ENCODE measurements at places on chromosomes 1 and 21. TPM values are rescaled to one million over a fixed set of nuclear protein-coding genes. Genes with fewer than 3 reads are reported as not detected.

DNA sequence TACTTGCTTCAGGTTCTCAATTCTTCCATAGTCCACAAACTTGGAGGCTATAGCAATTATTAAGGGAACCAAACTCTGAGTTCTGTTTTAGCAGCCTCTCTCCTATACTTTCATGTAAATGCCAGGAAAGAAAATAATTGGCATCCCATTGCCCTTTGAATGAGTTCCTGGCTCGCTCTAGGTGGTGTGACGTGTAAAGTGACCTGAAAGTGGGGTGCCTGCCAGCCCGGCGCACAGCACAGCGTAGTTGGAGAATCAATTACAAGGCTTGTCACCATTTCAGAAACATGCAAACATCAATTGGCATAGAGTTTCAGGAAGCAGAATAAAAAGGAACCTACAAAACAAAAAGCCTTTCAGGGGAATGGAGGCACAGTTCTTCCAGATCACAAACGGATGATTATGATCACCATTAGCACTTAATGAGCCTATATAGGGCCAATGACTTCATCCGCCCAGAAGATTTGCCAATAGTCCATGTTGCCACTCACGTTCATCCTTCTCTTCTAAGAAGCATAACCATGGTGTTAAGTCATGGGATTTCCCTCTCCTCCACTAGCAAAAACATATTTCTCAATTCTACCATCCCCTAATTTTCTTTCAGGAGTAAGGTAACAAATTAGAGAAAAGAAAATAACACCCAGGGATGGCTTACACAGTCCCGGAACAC is 354.6 kb upstream of the ADGRL2 start:
- DNase-seq: no peak

DNA sequence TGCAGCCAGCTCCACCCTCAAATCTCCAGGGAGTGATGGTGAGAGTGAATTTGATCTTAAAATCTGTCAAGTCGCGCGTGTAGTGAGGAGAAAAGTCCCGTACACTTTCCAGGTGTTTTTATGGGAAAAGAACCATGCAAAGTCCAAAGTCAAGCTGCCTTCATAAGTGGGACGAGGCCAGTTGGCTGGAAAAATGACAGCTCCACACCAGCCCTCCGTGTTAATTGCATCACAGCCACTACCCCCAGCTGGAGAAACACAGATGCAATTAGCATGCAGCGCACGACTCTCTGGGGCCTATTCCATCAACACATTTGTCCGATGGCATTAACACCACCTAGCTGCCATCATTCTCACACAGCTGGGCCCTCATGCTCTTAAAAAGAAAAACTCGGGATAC is 68.4 kb downstream of the KLHDC7A start:
- DNase-seq: no peak

GRCh38 chr1:184986250-184986649 is 11.9 kb upstream of the NIBAN1 start:
- no peak for DNase-seq

DNA sequence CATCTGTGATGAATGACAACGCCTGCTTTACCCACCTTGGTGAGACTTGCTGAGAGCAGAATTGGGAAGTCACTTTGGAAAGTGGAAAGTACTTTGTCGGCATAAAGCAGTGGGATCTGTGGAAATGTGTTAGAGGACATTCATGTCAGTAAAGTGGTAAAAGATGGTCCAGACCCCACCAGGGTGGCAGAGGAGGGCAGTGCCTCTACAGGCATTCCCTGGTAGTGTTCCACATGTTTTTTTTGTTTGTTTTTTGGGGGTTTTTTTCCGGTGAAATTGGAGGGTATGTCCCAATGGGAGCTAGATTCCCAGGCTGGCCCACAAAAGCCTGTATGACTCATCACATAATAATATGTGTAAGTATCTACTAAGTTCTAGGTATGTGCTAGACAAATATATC is 80.6 kb downstream of the ELAVL4 start:
- DNase-seq: no peak

- no peak for DNase-seq
Measured at GRCh38 chr1:213374369-213374768, 323.3 kb downstream of the RPS6KC1 start.

DNA sequence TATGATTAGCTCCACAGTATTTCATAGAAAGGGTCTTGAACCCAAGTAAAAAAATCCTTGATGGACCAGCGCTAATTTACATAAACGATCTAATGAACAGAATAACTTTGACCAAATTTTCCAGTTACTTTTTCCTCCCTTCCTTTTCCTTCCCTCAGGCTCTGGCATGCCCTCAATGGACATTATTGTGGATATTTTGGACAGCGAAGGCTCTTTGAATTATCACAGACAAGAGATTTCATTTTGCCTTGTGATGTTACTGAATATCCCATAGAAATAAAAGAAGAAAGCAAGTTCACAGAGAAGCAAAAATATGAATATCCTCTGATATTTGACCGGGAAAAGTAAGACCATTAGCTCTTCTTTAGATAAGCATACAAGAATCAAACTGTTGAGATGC is 60.3 kb upstream of the EXO1 start:
- DNase-seq: no peak

- no peak for DNase-seq
Measured at GRCh38 chr1:99527078-99527477, 118.8 kb upstream of the PALMD start.

- no peak for DNase-seq
Measured at GRCh38 chr1:115640384-115640783, 1.4 kb upstream of the VANGL1 start.

DNA sequence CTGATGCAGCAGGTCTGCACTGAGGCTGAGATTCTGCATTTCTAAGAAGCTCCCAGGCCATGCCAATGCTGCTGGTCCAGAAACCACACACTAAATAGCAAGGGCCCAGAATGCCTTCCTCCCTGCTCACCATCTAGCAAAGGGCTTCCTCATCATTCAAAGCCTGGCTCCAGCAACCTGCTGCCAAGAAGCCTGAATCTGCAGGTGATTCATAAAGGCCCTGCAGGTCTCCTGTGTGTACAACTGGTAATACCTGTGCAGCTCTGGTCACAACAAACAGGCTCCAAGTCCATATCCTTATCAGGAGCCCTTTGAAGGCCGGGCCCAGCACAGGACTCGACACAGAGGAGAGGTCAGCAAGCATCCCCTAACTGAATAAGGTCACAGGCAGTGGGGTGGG is 26.7 kb downstream of the GLIS1 start:
- DNase-seq: no peak

DNA sequence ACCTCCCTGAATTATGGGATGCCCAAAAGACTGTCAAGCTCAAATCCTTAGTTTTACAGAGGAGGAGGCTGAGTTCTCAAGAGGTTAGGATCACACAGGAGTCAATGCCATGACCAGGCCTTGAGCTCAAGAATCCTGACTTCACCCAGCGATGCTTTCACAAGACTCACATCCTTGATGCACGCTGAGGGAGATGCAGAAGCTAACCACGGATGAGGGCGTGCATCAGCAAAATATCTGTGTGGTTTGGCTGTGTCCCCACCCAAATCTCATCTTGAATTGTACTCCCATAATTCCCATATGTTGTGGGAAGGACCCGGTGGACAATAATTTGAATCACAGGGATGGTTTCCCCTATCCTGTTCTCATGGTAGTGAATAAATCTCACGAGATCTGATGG is 133.2 kb downstream of the KCNJ6 start:
- DNase-seq: no peak

GRCh38 chr1:206967096-206967849 is 3.0 kb downstream of the FCAMR start:
- DNase-seq: no peak

- no peak for DNase-seq
Measured at GRCh38 chr1:110258734-110259133, 48.6 kb downstream of the KCNC4 start.

GRCh38 chr1:229897501-229897900 is 169.5 kb upstream of the GALNT2 start:
- DNase-seq: no peak

GRCh38 chr1:67679691-67680090 is 5.3 kb upstream of the GADD45A start:
- no peak for DNase-seq

DNA sequence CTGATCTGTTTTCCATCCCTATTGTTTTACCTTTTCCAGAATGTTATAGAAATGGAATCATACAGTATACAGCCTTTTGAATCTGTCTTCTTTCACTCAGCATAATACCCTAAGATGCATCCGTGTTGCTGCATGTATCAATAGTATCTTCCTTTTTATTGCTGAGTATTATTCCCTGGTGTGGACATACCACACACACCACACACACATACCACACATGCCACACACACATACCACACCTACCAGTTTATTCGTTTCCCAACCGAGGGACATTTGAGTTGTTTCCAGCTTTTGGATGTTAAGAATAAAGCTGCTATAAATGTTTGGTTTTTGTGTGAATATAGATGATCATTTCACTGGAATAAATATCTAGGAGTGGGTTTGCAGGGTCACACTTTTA is 22.2 kb upstream of the SLC30A1 start:
- DNase-seq: no peak

GRCh38 chr1:161910604-161911003 is 113.1 kb downstream of the OLFML2B start:
- DNase-seq: no peak

GRCh38 chr1:205248793-205249601 is 21.3 kb downstream of the TMCC2 start:
- DNase-seq: peak; percentile 51

DNA sequence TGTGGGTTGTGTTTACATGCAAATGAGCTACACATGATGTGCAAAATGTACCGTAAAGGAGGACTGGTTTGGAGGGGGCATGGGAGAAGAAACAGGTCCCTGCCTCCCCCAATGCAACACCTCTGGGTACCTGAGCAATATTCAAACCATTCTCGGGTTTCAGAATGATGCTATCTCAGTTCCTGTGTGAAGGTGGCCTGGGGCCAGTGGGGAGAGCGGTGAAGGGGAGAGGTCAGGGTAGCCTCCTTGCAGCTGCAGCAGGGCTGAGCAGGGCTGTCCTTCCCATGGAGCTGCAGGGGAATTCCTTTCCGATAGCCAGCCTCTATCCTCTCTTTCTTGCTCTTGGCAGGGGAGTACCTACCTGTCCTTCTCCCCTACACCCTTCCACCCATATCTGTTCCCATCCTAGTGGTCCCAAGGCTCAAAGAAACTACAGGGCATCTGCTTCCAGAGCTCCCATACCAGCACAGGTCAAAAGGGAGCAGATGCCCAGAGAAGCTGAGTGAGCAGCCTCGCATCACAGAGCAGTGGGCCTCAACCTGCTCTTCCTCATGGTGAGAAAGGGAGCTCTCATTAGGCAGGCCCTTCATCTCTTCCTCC is 11.9 kb downstream of the MEF2D start:
- no peak for DNase-seq

- peak; percentile 30 for DNase-seq
Measured at GRCh38 chr1:229514578-229515275, 6.6 kb upstream of the NUP133 start.

- DNase-seq: no peak
Measured at GRCh38 chr1:229101011-229101871, 169.7 kb upstream of the RAB4A start.

GRCh38 chr1:110928191-110928590 is 35.5 kb downstream of the LRIF1 start:
- DNase-seq: no peak

- no peak for DNase-seq
Measured at GRCh38 chr1:221983444-221983843, 241.6 kb upstream of the DUSP10 start.

- DNase-seq: no peak
Measured at GRCh38 chr21:33914188-33914587, 1.4 kb downstream of the ATP5PO start.

- no peak for DNase-seq
Measured at GRCh38 chr21:41802198-41802584, 35.3 kb upstream of the RIPK4 start.

DNA sequence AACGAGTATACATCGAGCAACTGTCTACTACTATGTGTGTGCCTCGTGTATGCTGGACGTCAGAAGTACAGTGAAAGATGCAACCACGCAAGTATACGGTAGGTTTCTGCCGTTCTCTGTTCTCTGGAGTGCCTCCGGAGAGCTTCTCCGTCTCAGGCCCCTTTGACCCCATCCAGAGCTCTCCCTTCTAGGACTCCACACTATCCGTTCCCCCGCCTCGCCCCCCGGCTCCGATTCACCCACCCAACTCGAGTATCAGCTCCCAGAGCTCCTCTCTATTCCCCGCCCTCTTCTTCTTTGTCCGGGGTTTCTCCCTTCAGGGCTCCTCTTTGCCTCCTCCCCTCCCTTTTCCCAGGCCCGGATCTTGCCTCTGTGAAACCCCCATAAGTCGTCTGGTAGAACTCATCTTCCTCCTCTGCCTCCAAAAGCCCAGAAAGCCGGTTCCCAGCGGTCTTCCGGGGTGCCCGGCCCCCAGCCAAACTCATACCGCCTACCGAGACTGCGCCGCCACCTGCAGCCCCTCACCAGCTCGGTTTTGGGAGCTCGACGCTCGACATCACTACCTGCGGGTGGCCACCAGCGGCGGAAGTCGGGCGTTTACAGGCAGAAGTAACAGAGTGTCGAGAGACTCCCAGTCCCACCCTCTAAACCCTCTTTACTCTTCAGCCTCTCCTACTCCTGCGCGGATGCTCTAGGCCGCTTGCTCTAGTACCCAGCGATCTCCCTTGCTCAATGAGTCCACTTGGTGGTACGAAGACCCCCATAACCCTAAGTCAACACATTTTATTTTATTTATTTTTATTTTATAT is at the start of gene VPS72:
VPS72 (minus strand) TSS at position 561 of the 809 bp plus-strand sequence; CDS start at position 485, 76 bp downstream.
- peak; percentile 76 for DNase-seq

DNA sequence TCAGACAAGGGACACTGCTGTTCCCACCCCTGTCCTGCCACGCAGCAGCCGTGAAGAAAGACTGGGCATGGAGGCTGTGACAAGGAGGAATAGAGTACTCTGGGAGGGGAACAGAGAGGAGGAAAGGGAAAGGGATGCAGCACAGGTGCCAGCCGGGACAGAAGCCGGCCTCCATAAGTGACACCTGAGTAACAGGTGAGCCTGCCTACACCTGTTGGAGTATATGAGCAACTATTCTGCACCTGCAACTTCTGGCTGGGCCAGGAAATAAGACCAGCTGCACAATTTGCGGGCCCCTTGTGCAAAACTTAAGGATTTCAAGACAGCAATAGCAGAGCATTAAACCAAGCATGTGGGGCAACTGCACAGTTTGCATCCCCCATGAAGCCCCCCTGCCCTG is 72.5 kb upstream of the GOLT1A start:
- DNase-seq: no peak

DNA sequence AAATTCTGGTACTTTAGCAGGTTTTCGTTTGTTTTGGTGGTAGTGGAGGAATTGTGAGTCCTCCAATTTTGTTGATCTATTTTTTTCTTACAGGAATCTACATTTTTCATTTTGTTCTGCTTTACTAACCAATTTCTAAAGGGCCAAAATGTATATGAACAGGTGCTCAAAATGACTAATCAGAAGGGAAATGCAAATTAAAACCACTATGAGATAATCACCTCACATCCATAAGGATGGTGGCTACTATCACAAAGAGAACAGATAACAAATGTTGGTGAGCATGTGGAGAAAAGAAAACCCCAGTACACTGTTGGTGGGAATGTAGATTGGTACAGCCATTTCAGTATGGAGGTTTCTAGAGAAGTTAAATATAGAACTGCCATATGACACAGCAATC is 134.2 kb downstream of the LMO4 start:
- DNase-seq: no peak

PTPN7 gene
- polyA plus RNA-seq: not detected

TP73 gene
- not detected for polyA plus RNA-seq

CD1B gene
- polyA plus RNA-seq: not detected

SERPINC1 gene
- 0.16 TPM for polyA plus RNA-seq

SAMD13 gene
- polyA plus RNA-seq: 0.99 TPM

CFAP141 gene
- not detected for polyA plus RNA-seq

HTR6 gene
- polyA plus RNA-seq: not detected

SPRR4 gene
- polyA plus RNA-seq: not detected

ADAM30 gene
- polyA plus RNA-seq: not detected

ZNF593 gene
- polyA plus RNA-seq: 28.6 TPM

ZMYND12 gene
- 0.36 TPM for polyA plus RNA-seq

FOXD3 gene
- not detected for polyA plus RNA-seq

LRRC38 gene
- polyA plus RNA-seq: not detected

OR2AJ1 gene
- not detected for polyA plus RNA-seq

Data from AG04450 (cell line).